ENCODE measurements at places on chromosomes 7 and 10.

GRCh38 chr7:25906003-25906402 is 246.0 kb upstream of the NFE2L3 start:
- no peak for DNase-seq

DNA sequence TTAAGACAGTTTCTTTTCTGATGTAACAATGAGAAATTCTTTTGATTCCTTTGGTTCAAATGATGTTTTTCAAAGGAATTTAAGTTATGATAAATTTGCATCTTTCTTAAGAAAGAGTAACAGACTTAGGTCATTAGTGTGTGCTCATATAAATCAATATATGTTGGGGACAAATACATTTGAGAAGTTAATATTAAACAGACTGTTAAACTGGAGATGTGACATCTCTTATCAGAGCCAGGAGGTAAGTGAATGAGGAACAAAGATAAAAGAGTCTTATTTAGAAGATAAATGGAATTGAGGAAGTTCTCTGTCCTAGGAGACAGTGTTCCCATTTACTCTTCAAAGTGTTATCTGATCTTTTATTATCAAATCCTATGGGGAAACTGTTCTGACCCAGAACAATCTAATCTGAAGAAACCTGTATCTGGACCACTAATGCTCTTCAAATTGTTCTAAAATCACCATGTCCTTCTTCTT is 104.8 kb upstream of the LAMB4 start:
- DNase-seq, result no peak

- DNase-seq, result no peak
Measured at GRCh38 chr7:5083311-5083711, 37.7 kb downstream of the RBAK start.

- DNase-seq, result no peak
Measured at GRCh38 chr7:66697449-66698438, 42.8 kb upstream of the RABGEF1 start.

GRCh38 chr10:22365644-22366434 is 20.5 kb downstream of the SPAG6 start:
- DNase-seq, result no peak

GRCh38 chr10:106636766-106637491 is 527.6 kb downstream of the SORCS1 start:
- no peak for DNase-seq

DNA sequence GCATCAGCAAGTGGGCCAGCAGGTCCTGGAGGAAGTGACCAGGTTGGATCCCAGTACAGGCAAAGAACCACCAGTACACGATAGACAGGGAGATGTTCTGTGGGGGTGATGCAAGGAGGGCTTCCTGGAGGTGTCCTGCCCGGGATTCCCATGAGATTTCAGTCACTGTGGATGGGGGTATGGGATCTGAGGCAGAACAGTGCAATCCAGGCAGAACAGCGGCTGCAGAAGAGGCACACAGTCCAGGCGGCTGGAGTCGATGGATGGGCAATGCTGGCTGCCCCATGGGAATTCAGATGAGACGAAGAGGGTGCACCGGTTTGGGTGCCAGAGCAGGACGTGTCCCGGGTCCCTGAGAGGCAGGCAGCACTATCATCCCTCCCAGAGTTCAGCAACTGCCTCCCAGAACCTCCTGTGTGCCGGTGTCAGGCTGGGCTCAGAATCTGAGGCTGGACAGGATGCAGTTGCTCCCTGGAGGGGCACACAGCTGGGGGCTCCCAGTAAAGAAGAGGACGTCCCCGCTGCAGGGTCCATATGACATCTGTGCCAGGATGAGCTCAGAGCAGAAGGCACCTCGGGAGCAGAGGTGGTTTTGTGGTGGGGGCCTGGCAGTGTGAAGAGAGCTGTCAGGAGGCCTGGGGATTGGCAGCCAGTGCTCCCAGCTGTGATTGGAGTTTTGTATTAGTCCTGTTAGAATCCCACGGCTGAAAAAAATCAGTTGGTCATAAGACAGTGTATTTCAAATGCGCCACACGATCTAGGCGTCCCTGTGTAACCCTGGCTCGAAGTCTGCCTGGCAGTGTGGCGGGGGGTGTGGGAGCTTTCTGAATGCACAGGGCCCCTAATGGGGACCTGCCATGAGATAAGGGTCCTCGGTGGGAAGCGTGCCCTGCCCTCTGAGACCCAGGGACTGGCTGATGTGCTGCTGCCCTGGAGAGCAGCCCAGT is 3.2 kb downstream of the KNDC1 start:
- DNase-seq, result no peak

GRCh38 chr10:98074315-98074911 is 44.0 kb upstream of the CRTAC1 start:
- DNase-seq, result no peak

DNA sequence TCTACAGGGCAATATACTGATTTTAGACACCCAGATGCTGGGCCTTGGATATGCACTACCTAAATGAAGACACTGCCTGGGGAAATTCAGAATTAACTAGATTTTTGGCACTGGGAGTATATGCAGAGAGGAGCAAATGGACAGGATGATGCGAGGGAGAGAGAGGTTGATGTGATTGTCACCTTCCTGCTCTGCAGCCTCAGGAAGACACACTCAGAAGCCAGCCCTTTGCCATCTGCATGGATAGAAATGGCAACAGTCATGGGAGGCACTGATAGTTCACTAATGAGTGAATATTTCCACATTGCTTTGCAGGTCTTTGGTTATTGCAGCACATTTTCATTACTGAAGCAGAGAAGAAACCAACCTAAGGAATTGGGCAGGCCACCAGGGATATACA is 397.2 kb upstream of the NFE2L3 start:
- DNase-seq, result no peak

DNA sequence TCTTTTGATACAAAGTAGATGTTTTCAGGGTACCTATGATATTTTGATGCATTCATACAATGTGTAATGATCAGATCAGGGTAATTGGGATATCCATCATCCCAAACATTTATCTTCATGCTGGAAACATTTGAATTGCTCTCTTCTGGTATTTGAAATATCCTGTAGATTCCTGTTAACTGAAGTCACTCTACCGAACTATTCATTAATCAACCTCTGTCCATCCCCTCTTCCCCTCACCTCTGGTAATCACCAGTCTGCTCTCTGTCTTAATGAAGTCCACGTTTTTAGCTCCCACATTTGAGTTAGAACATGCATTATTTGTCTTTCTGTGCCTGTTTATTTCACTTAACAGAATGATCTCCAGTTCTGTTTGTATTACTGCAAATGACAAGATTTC is 11.3 kb downstream of the MTG1 start:
- DNase-seq, result no peak

- DNase-seq, result no peak
Measured at GRCh38 chr10:131838966-131839742, 61.7 kb upstream of the PPP2R2D start.

GRCh38 chr7:12692479-12693259 is 5.2 kb downstream of the ARL4A start:
- no peak for DNase-seq

DNA sequence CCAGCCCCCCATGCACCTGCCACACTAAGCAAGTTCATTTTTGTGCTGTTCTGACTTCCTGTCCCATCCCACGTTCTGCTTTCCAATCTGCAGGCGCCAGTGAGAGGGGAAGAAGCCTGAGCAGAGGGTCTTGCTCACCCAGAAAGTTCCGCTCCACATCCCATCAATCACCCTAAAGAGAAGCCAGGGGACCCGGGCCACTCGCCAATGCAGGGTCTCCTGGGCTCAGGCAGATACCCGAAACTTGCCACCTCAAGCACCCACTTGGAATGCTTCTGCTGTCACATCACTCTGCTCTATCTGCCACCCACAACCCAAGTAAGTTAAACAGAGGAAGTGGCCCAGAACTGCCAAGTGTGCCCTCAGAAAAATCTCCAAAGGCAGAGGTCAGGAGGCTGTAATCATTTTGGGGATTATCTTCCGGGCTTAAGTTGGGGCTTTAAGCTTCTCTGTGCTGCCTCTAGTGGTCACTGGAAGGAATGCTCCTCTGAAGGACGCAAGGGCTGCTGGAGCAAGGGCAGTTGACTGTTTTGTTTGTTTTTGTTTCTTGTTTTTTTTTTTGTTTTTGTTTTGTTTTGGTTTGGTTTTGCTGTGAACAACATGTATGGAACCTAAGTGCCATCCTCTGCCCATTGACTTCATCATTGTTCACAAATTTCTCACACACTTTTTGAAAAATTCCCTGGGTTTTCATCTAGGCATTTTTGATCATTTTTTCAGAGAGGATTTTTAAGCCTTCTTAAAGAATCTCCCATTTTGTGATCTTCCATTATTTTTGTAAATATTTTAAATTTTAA is 25.5 kb downstream of the PRR15 start:
- DNase-seq, result no peak

GRCh38 chr7:26618898-26619297 is 245.5 kb downstream of the SKAP2 start:
- no peak for DNase-seq

DNA sequence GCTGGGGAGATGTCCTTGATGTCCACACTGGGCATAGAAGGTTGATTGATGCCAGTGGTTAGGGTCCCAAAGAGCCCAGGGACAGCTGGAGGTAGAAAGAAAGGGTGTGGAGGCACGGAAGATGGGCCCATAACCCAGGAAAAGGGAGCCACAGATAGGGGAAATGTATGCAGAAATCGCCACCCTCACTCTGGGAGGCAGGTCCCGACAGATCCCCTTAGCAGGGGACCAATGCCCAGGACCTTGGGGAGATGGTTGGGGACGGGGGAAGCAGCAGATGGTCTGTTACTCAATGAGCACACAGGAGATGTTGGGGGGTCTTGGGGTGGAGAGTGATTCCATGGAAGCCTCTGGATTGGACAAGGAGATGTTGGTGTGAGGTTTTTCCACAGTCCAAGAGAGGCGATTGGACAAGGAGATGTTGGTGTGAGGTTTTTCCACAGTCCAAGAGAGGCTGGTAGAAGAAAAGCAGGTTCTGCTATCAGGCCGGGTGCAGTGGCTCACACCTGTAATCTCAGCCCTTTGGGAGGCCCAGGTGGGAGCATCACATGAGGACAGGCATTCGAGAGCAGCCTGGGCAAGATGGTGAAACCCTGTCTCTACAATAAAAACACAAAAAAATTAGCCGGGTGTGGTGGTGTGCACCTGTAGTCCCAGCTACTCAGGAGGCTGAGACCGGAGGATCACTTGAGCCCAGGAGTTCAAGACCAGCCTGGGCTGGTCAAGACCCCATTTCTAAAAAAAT is 7.0 kb upstream of the PPP1R35 start:
- no peak for DNase-seq

DNA sequence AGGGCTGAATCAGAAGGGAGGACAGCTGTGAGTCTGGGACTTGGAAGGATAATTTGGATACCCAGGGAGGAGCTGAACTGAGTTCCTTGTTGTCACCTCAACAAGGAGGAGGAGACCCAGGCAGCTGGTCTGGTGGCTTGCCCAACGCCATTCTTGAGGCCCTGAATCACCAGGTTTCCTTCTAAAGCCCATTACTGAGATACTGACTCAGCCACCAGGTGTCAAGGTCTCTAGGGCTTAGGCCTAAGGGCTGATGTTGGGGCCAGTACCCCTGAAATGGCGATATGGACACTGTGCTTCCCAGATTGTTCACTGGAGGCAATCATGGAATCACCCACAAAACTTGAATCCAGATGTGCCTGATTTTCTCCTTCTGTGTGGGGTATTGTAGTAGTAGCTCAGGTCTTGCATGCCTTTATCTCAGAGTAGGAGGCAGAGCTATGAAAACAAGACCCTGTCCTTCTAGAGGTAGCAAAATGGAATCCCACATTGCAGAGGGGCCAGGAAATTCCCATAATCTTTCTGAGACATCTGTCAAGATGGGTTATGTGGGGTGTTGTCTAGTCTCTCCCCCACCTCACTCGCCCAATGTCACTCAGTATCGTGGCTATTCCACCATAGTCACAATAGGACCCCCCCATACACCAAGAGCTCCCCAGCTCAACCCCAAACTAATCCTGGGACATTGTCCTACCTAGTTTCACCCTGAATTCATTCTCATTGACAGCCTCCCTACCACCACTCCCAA is 1.8 kb upstream of the ATG9B start:
- no peak for DNase-seq

DNA sequence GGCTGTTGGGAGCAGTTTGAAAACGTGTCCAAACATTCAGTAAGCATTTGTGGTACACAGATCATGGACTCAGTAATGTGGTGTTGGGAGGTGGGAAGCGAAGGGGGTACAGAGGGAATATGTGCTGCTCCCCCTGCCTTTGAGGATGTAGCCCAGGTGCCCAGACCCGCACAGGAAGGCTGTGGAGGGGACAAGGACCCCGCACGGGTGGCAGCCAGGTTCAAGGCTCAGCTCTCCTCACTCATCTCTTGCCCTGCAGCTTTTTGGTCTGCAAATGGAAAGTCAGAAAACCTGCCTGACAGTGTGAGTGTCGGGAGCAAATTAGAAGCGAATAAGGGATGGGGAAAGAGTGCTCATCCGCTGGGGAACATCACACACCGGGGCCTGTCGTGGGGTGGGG is 27.3 kb upstream of the EN2 start:
- DNase-seq, result no peak
